ENCODE measurements at places on chromosomes 3 and 15.

DNA sequence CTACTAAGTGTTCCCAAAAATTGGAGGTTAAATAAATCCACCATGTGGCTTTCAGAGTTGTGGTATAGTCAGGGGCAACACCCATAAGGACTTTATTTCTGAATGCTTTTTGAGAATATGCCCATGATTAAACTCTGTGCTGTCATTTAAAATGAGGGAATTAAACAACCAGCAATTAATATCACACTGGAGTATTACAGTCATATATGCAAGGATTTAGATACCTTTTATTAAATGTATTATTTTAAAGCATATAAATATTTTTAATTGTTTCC lies 227.6 kb downstream of the ZPLD1 start:
- DNase-seq: no peak

- no peak for DNase-seq
Measured at GRCh38 chr15:59940928-59941327, 63.2 kb upstream of the FOXB1 start.

- DNase-seq: no peak
Measured at GRCh38 chr15:29268706-29269484, 727 bp downstream of the NSMCE3 start.

DNA sequence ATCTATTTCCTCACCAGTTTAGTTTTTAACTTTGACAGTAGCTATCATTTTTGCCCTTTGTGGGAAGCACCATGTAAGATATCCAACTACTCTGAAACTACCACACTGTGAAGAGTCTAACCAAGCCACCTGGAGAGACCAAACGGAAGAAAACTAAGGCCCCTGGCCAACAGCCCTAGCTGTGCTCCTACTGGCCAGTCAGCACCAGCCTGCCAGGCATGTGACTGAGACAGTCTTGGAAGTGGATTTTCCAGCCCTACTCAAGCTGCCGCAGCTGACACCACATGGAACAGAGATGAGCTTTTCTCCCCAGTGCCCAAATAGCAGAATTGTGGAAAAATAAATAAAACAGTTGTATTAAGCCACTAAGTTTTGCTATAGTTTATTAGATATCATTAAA lies 2.9 kb upstream of the TBC1D5 start:
- no peak for DNase-seq

- DNase-seq: no peak
Measured at GRCh38 chr3:124363476-124363875, 366.8 kb upstream of the UMPS start.

DNA sequence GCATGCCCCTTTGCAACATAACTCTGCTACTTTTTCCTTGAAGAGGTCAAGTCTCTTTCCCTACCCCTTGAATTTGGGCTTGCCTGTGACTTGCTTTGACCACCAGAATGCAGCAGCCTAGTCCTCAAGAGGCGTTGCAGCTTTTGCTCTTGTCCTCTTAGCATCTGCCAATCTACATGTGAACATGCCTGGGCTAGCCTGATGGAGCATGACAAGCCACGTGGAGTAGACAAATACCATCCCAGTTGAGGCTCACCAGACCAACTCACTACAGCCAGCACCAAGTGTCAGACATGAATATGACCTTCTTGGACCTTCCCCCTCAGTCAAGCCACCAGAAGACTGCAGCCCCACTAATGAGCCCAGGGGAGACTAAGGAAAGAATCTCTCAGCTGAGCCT lies 32.9 kb downstream of the AMOTL2 start:
- no peak for DNase-seq

DNA sequence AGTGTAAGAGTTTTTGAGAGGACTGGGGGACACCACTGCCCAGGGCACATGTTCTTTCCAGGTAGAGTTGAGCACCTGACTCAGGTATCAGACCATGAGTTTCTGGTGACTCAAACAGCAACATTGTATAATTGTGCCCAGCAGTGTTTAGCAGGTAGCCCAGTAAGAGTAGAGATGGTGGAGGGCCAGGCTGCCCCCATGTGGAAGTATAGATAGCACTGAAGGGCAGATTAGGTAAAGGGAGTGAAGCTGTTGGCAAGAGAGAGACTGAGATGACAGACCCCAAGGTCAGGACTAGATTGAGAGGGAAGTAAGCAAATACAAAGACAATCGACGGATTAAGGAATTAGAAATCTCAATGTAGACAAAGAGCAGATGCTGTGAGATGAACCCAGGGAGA lies 74.6 kb downstream of the TRIM42 start:
- no peak for DNase-seq

DNA sequence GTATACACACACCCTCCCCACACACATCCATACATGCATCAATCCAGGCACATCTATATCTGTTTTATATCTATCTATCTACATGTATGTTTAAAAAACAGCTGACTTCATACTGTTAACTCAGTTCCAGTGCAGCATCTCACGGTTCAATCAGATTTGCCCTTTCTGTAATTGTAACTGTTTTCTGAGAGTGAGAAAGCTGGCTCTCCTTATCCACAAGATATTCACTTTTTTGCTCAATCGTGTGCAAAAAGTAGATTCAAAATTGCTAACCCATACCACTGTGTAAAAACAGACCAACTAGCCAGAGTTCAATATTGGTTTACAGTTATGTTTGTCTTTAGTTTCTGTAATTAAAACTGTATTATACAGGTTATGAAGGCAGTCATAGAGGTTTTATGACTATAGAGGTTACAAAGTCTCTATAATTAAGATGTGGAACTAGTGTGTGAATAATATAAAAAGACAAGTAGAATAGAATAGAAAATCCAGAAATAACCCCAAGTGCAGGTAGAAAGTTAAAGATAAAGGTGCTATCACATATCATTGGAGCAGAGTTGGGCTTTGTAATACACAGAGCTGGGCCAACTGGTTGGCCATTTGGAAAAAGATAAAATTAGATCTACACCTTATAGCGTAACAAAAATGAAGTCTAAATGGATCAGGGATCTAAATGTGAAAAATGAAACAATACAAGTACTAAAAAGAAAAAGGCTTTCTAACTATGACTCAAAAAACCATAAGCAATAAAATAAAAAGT lies 20.1 kb upstream of the MCF2L2 start:
- no peak for DNase-seq

GRCh38 chr3:15602146-15602536 lies 596 bp downstream of the BTD start:
- DNase-seq: no peak

DNA sequence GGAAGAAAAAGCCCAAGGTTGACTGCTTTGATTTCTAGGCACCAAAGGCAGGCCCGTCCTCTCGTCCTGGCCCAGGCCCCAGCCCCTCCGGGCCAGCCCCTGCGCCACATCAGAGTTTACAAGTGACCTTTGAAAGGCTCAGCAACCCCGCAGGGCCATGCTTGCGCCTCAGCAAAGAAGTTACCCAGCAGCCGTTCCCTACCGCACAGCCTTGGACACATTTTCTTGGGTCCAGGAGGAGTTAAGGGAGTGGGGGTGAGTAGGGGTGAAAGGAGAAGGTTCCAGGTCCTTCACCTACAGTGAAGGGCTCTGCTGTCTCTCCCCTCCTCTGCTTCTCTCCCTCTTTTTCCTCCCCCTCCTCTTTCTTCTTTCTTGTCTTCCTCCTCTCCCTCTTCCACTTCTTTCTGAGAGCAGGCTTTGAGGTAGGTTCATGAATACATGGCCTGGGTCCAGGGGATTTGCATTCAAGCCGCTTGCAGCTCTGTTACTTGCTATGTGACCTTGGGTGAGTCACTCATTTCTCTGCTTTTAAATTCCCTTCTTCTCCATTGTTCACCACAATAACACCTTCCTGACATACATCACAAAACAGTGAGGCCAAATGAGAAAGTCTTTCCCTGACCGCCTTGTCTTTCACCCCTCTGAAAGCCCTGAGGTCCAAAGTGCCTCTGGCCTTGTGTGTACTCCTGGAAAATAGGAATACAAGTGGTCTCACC lies 223.3 kb upstream of the TPRG1 start:
- DNase-seq: no peak

DNA sequence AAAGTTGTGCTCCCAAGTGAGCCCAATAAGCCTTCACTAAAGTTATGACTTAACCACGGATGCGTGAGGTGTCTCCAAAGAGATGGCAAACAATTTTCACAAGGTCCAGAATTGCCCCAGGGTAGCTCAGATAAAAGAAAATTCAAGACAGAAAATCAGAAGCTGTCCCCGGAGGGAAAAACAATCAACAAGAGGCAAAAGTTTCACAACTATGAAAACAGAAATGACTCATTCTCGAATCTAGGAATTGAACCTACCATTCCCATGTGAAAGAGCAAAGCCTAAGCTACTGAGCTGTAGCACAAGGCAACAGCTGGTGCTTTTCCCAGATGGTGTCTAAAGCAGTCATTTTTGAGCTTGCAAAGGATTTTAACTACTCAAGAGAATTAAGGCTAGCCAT lies 33.5 kb upstream of the MKRN3 start:
- DNase-seq: no peak

DNA sequence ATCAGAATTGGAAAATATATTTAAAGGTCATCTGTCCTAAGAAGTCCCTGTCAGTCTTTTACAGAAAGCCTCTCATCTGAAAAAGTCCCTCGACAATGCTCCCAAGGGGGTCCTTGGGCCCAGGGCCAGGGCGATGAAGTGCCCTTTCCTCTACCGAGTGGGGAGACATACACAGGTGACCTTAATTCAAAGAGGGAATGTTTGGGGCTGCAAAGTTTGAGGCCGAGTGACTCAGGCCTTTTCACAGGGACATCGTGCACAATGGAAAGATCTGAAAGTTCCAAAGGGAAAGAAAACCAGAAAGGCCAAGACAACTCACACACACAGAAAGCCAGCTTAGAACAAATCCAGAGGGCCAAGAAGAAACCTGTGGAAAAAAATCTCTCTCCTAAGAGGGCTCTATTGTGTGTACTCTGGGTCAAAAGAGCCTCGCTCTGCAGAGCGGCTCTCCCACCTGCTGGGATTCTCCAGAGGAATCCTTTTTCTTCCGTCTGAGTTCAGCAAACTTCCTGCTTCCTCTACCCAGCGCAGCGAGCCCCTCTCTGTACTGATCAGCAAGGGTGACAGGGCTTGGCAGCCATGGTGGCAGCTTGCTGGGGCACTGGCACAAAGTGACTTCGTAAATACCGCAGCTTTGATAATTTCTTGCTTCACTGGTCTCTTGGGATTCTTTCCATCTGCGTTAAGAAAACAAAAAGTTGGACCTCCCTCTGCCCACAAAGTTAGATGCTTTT lies 259.1 kb downstream of the OPA1 start:
- DNase-seq: no peak

- no peak for DNase-seq
Measured at GRCh38 chr15:96888764-96889163, 558.3 kb downstream of the NR2F2 start.

DNA sequence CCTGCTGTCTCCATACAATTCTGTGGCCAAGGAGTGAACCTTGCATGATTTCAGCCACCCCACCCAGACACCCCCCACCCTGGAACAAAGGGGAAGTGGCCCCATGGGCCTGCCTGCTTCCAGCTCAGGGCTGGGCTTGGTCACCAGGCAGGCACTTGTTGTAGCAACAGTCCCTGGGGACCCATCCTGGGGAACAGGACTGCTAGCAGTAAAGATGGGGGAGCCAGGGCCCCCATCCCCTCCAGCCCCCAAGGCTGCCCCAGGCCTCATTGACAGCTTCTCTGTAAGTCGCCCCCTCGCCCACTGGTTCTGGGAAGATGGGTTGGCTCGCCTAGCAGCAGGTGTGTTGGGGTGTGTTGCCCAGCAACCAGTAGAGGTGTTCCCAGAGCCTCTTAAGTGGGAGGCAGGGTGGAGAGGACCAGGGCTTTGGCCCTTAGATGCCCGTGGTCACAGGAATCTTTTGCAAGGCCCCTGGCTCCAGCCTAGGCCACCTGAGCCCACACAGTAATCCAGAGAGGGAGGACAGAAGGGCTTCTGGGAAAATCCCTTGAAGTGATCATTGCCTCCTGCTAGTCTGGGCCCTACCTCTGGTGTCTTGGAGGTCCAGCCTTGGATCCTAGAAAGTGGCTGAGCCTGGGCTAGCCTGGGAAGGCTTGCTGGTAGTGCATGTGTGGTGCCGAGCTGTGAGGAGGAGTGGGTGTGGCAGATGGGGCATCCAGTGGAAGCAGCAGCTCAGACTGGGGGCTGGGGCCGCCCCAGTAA lies 48.9 kb downstream of the CYP11A1 start:
- no peak for DNase-seq

- no peak for DNase-seq
Measured at GRCh38 chr15:52005748-52006701, 13.0 kb upstream of the MAPK6 start.

DNA sequence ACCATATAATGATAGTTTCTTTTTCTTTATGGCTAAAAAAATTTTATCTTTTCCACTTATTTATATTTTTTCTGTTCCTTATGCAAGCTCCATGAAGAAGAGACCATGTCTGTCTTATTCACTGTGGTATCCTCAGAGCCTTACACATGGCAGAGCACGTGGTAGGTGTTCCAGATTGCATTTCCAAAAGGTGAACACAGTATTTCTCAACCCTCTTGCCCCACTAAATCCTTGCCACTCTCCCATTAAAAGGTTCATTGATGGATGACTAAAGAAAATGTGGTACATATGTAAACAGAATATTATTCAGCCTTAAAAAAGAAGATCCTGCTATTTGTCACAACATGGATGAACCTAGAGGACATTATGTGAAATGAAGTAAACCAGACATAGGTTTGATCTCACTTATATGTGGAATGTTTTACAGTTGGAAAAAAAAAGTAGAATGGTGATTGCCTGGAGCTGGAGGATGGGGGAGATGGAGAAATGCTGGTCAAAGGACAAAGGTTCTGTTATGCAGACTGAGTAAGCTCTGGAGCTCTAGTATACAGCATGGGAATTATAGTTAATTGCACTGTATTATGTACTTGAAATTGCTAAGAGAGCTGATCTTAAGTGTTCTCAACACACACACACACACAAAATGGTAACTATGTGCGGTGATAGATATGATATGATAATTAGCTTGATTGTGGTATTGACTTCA lies 266.7 kb downstream of the CNTN3 start:
- DNase-seq: no peak

GRCh38 chr3:5376761-5377160 lies 189.3 kb downstream of the EDEM1 start:
- DNase-seq: peak; percentile 64

DNA sequence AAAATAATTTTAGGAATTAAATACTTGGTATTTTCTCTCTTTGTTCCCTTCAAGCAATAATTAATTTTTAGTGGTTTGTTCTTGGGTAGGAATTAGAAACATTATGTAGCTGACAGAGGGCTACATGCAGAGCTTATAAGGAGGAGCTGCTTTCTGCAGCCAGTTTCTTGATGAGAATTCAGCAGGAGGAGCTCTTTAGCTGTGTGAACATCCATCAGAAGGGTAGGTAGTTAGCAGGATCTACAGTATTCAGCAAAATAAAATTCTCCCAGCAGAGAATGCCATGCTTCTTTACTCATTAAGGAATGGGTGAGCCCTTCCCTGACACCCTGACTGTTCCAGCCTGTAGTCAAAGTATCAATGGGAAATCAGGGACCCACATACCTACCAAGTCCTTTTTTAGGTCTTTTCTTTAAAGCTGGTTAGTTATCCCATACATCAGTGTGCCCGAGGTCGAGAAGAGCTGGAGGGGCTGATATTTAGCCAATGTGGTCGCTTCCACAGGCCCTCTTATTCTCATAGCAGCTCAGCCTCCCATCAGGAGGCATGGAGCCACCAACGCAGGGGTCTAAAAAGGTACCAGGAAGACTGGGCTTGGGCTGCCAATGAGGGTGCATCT lies 54.0 kb downstream of the KCNAB1 start:
- DNase-seq: no peak

Data from naive B cell (primary cell).